ENCODE measurements at places on chromosomes 2 and 18.
A peak's percentile ranks its signal among the peaks of the same experiment; 100 is the strongest.

- no peak for DNase-seq
These were observed 62.2 kb downstream of the PTRHD1 start for GRCh38 chr2:24731040-24731439.

GRCh38 chr2:239550357-239550756 is 149.5 kb upstream of the HDAC4 start:
- no peak for DNase-seq

DNA sequence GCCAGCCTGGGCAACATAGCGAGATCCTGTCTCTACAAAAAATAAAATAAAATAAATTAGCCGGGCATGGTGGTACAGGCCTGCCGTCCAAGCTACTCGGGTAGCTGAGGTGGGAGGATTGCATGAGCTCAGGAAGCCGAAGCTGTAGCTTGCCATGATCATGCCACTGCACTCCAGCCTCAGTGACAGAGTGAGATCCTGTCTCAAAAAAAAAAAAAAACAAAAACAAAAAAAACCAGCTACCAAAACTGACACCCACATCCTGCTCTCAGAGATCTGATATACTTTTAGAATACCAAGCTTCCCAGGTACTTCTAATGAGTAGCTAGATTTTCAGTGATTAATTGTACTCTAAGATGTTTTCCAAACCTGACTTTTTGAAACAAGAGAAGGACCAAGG is 74.0 kb downstream of the TTC27 start:
- no peak for DNase-seq

GRCh38 chr2:113806217-113806913 is 49.9 kb upstream of the SLC35F5 start:
- DNase-seq = no peak

DNA sequence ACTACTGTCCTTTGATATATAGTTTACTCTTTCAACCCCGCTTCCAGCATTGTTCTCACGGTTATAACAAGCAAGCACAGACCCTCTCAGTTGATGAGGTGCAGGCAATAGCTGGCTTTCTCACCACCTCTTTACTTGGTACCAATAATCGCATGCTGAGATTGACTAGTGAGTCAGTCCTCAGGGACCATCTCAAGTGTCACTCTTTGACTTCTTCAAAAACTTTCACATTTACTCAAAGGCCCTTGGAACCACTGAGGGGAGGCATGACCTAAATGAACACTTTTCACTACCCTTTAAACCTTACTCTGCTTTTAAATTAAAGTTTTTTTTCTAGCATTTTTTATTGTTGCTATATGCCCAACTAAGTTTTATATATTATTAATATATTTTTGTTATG is 101.8 kb downstream of the DAW1 start:
- DNase-seq = no peak

GRCh38 chr2:194526121-194526520 is 1130.9 kb upstream of the SLC39A10 start:
- no peak for DNase-seq

DNA sequence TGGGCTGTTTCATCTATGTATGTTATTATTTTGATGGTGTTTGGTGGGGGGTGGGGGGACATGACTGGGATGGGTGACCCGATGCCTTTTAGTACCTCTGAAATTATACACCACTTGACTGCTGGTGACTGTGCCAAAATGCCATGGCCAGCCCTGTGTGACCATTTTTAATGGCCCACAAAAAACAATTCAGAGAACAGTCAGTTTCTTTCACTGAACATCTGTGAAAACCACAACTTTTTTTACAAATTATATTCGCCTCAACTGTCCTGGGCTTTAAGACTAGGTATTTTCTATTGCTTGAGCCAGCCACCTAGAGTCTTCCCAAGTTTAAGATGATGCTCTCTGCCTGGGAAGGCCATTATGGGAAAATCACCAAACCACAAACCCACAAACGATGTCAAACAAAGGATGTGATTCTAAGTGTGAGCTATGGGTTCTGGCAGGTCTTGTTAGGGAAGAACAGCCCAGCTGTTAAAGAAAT is 33.9 kb downstream of the FN1 start:
- DNase-seq = no peak

- no peak for DNase-seq
These were observed 118.0 kb downstream of the LRP1B start for GRCh38 chr2:142012797-142013196.

GRCh38 chr2:28451793-28452533 is 43.9 kb upstream of the PLB1 start:
- no peak for DNase-seq

DNA sequence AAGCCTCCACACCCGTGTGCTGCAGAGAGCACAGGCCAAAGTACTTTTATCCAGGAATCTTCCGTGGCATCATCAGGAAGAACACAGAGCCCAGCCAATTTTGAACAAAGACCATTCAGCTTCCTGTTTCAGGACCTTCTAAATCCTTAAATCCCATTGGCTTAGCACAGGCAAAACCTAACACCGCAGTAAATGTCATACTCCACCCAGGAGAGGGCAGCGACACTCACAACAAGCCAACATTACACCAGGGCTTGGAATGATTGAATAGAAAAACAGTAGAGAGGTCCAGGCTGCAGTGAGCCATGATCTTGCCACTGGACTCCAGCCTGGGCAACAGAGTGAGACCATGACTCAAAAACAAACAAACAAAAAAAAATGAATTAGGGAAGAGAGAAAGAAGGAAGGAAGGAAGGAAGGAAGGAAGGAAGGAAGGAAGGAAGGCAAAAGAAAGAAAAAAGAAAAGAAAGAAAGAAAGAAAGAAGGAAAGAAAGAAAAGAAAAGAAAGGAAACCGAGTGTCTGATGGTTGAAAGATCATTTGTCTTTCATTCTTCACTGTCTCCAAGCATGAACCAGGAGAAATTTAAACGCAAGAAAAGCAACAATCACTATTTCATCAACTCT is 144.6 kb upstream of the SATB2 start:
- no peak for DNase-seq

- peak; percentile 57 for DNase-seq
These were observed 6.4 kb downstream of the SALL3 start for GRCh38 chr18:78986018-78986481.

DNA sequence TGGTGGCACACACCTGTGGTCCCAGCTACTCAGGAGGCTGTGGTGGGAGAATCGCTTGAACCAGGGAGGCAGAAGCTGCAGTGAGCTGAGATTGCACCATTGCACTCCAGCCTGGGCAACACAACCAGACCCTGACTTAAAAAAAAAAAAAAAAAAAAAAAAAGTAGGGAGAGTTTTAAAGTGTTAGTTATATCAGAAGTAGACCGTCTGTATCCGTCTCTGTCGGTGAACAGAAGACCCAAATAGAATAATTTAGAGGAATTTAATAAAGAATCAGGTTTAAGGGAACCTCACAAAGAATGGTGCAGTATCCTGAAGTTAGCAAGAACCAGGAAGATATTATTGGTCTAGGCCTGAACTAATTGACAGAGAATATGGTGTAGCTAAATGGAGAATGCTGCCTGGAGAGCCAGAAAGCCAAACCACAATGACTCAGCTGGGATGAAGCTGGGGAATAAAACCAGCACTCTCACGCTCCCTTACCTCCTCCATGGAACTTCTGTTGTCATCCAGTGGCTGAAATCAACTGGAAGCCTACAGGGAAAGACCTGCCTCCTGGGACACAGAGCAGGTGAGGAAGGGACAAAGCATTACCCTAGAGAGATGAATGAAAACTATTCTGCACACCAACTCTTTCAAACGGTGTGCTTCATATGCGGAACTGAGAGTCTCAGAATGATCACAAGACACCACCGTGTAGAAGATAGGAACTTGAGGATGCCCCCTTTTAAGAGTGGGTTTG is 39.1 kb upstream of the PLEKHM3 start:
- no peak for DNase-seq

- no peak for DNase-seq
These were observed 813.8 kb downstream of the DCC start for GRCh38 chr18:53153800-53154199.

DNA sequence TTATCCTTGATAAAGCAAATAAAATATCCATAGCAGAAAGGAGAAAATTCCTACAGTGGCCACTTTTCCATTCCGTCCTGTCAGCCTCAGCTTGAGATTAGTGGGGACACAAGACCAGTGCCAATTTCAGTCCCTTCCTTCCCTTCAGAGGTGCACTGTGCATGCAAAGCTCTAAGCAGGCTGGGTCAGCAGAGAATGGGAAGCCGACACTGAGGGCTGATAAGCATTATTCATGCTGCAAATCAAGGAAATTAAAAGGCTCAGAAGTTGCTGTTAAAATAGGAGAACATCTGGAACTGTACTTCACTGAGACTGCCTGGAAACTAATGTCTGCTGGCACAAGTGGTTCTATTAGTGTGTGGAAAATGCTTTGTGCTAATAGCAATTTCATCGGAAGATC is 534.3 kb downstream of the ADCYAP1 start:
- no peak for DNase-seq

DNA sequence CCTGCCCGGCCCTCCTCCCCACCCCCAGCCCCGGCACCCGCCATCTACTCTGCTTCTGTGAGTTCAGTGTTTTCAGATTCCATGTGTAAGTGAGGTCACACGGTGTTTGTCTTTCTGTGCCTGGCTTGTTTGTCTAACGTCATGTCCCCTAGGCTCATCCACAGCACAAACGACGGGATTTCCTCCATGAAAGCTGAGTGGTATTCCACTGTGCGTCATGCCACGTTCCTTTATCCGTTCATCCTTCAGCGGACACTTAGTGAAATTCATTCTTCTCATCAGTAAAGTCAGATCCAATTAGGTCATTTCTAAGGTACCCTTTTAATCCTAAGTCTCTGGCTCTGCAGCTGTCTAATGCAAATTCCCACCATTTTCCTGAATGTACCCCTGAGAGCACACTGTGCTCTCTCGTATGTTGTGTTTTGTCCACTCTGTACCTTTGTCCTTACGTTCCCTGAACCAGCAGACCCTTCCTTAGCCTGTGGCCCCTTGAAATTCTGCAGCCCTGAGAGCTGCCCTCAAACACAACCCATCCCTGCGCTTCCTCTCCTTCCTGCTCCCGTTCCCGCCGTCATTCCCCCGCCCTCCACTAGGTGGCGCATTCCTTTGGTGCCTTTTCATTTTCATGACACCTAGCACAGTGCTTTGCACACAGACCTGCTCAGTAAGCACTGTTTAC is 44.1 kb downstream of the TRAPPC12 start:
- DNase-seq = peak; percentile 66

DNA sequence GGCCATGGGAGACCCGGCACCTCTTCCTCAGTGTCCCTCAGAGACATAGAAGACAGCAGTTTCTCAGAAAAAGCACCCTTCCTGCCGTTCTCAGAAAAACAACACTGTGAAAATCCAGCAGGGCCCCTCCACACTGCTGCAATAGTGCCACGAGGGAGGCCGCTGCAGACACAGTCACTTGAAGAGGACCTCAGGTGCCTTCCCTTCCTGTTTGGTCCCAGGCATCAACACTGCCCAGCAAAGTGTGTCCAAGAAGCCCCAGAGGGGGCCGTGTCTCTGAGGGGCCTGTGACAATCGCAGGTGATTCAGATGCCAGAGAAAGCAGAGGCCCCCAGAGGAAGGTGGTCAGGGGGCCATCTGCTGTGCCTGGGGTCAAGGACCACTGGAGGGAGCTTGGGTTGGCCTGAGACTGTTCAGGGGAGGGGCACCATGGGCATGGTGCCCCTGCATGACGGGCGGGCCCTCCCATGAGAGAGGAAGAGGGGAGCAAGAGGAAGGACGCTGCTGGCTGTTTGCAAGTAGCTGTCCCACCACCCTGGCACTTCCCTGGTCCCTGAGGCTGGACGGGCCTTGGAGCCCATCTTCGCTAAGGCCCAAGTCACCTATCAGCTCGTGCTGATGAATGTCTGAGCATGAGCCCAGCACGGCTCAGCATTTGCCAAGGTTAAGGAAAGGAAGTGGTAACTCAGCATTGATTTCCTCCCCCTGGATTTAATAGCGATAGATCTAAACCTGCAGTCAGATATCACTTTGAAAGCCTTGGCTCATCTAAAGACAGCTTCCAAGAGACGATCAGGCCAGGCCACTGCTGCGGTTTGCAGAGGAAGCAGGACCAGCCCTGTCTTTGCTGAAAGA is 9.1 kb downstream of the TWIST2 start:
- no peak for DNase-seq

- no peak for DNase-seq
These were observed 36.9 kb upstream of the KLF7 start for GRCh38 chr2:207202645-207203044.

- DNase-seq = peak; percentile 72
These were observed 1.4 kb upstream of the SMYD5 start for GRCh38 chr2:73212448-73213176.

DNA sequence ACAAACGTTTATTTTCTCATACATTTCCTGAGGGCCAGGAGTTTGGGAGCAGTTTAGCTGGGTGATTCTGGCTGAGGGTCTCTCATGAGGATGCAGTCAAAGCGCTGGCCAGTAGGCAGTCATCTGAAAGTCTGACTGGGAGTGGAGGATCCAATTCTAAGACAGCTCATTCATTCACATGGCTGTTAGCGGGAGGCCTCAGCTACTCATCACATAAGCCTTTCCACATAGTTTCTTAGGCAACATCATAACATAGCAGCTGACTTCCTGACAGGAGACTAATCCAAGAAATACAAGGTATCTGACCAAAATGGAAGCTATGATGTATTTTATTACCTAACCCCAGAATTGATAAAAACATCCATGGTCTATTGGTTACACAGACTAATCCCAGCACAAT is 2.9 kb upstream of the MRPL44 start:
- no peak for DNase-seq

- DNase-seq = no peak
These were observed 59.4 kb downstream of the NAPG start for GRCh38 chr18:10585260-10585659.

DNA sequence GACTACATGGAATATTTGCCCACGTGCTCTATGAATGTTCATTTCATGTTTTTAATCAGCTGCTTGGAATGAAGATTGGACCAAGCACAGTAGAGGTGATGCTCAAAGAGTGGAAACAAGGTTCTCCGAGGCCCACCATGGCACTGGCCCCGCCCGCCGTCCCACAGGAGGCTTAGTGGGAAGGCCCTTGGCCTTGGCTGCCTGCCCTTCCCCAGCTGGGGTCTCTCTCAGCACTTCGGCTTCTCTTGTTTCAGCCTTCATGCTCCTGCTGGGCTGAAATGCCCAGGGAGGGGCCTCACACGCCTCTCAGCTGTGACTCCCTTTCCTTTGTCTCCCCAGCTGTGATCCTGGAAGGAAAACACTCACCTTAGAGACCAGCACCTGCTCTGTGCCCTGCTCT is 833.2 kb downstream of the GALR1 start:
- DNase-seq = no peak

DNA sequence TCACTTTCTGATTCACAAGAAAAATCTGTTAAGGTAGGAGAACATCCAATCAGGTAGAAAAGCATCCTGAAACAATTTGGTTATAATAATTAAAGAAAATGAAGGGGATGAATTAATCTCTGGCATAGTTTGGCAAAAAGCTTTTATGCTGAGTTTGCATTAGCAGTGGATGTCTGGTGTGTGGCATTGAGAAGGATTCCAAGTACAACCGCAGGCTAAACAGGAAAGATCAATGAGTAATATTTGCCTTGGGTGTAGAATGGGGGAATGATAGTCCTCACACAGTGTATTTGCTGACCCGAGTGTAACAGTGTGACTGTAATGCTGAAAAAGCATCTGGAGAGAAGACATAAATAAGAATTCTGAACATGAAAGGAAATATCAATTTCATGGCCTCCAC is 68.3 kb upstream of the SESTD1 start:
- DNase-seq = no peak

- DNase-seq = no peak
These were observed 4.5 kb upstream of the GLI2 start for GRCh38 chr2:120731175-120731574.
